Pancreas (tissue), 10 donors: ENCODE measurements at places on chromosomes 7 and 10.
A peak's percentile ranks its signal among the peaks of the same experiment; 100 is the strongest.

DNA sequence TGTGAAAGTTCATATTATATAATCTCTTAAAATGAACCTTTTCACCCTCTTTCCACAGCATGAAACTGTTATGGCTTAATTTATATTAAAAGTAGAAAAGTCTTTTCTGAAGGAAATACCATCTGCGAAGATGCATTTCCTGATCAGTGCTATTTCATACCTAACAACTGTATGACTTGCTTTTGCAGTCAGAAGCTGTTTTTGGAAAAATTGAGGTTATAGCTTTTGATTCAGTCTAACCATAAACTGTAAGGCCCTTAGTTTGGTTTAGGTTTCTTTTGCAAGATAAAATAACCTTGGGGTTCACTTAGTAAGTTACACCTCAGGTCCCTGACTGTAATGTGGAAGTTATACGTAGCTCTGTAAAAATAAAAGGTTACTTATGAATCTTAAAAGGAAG is 22.7 kb upstream of the PARP12 start:
- DNase-seq = no peak

GRCh38 chr10:44125879-44126278 is 259.0 kb downstream of the CXCL12 start:
- DNase-seq = no peak

DNA sequence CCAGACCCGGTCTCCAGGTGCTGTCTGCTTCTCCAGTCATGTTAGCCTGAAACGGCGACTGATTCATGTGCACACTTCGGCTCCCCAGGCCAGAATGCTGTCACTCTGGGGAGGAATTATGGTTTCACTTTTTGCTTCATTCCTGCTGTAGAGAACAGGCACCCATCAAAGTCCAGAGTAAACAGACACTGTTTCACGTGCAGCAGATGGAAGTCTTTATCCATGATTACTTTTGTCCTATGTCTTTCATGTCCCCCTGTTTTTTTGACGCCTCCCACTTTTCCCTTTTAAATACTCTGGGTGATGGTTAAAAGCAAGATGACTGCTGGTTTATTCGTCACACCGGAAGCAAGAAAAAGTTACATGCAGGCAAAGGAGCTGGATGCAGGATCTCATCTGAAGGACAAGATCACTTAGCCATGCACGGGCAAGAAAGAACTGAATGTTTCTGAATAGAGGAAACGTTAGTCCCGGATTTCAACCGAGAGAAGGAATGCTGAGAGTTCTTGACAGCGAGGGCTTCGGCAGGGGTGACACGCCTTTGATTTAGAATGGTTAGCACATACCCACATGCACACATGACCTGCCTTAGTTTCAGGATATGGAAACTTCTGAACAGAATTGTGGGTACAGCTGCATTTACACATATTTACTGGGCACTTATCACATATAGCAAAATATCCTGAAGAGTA is 250.0 kb upstream of the KLF6 start:
- DNase-seq = no peak

- no peak for DNase-seq
Observed at GRCh38 chr7:85516675-85517074, 329.8 kb upstream of the SEMA3D start.

DNA sequence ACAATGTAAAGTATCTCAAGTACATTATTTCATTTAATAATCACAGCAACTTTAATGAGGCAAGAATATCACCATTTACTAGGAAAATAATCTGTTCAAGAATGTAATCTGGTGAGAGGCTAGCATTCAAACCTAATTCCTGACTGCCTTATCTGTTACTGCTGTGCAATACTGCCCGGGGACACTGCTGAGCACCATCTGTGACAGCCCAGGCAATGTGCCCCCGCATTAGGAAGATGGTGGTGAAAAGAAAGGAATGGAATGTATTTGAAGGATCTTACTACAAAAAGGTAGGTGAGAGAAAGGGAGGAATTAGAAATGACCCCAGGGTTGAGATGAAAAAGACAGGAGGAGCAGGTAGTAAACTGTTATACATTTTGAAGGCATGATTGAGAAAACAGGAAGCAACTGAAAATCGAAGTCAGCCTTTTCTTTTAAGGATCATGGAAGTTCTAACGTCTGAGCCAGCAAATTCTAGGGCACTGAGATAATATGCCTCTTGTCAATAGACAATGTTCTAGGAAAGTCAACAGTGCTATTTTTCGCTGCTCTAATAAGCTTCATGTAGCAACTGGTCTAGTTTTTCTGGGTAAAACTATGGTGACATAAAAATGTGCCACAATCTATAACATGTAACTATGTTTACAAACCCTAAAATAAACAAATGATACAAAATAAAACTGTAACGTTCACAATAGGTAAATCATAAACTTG is 90.4 kb downstream of the ETV1 start:
- DNase-seq = no peak

GRCh38 chr7:76358481-76359110 is at the start of gene YWHAG:
Gene YWHAG (minus strand): TSS chr7:76358991. CDS start chr7:76358808, 183 bp downstream.
- DNase-seq = peak; percentile 98

GRCh38 chr10:118392761-118393160 is 50.6 kb upstream of the FAM204A start:
- DNase-seq = no peak

DNA sequence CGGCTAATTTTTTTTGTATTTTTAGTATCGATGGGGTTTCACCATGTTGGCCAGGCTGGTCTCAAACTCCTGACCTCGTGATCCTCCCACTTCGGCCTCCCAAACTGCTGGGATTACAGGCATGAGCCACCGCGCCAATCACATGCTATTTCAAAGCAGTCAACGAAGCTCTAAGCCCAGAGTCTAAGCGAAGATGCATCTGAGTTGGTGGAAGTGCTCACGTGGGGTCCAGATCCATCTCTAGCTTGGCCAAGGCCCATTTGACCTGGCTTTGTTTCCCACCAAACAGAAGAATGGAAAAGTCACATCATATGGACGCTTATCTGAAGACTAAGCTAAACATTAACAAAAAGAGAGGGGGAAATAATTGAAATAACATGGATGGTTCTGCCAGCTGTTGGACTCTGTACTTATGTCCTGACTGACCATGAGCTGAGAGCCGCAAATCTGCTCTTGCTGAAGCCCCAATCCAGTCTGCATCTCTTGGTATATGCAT is 3.8 kb upstream of the GTF2I start:
- DNase-seq = no peak

- DNase-seq = no peak
Observed at GRCh38 chr7:135147341-135147898, 452 bp upstream of the TMEM140 start.

DNA sequence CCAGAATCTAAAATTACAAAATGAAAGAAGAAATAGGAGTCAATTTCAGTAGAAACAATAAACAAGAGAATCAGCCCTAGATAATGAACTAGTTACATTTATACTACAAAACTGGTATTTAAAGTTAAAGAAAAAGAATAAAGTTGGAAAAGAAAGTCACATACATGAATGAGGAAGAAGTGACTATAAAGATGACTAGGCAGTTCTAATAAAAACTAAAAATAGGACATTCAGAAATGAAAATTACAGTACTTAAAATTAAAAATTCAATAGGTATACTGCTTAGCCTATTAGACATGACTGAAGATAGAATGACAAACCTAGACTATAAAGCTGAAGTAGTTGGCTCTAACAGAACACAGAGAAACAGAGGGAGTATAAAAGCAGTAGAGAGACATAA is 108.8 kb downstream of the AHR start:
- DNase-seq = no peak

DNA sequence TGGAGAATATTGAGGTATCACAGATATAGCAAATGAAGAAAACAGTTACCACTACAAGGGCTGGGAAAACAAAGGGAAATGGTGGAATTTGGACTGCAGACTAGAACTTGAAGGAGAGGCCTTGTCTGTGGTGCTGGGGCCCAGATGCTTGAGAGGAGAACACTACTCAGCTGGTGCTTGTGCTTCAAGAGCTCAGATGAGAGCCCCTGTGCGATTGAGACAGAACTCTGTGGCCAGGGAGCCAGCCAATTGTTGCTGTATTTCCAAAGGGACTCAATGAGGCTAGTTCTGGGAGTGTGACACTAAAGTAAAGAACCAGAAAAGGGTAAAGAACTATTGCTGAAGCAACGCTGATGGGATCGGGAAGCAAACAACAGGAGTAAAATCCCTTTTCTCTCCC is 406.5 kb upstream of the SEMA3D start:
- DNase-seq = no peak

- no peak for DNase-seq
Observed at GRCh38 chr7:46080595-46081159, 159.6 kb upstream of the IGFBP3 start.

DNA sequence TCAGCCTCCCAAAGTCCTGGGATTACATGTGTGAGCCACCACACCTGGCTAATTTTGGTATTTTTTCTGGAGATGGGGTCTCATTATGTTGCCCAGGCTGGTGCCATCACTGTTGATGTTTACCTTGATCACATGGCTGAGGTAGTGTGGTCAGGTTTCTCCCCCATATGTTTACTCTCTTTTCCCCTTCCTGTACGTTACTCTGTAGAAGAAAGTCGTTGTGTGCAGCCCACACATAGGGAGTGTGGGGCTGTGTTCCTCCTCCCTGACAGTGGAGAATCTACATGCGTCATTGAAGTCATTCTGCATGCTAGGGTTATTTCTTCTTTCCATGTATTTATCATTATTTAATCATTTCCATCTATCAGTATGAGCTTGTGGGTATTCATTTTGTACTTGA is 16.3 kb upstream of the ORAI2 start:
- DNase-seq = no peak

DNA sequence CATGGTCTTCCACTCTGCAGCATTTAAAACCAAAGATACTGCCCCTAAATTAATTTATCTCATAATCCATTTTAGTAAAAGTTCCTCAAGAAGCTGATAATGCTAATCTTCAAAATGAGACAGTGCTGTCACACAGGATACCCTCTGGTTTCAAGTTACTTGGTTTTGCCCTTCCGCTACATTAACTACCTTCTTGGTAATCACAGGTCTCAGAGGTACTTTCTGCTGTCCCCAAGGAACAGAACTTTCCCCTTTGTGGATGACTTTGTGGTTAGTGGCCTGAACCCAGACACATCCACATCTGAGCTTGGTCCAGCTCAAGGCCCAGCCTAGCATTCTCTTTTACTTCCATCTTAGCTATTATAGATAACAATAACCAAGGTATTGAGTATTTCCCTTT is 88.8 kb upstream of the TMEM26 start:
- DNase-seq = no peak

- DNase-seq = no peak
Observed at GRCh38 chr7:98613601-98614425, 3.3 kb upstream of the NPTX2 start.

DNA sequence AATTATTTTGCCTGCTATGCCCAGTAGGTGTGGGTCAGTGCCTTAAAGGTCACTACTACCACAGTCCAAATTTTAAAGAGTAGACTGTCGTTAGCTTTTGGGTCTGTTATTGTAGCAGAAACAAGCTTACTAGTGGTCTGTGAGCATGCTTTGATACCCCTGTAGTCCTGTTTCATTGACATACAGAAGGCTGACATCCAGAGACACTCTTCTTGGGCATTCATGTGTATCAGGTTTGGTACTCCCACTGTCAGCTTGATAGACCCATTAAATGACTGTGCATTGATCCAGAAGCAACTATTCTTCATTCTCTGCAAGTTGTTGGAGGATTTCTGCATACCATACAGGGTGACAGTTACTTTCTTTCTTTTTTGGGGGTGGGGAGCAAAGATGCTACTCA is 884.4 kb upstream of the CELF2 start:
- no peak for DNase-seq

DNA sequence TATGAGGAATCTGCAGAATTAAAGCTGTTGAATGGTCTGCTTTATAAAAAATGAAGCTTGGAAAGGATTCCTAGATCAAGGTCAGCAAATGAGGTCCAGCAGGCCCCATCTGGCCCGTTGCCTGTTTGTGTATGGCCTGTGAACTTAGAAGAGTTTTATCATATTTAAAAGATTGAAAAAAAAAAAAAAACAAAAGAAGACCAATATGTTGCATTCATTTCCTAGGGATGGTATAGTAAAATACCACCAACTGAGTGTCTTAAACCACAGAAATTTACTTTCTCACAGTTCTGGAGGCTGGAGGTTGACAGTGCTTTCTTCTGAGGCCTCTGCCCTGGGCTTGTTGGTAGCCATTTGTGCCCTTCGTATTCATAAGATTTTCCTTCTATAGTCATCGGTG is 109.2 kb downstream of the PPP1R3A start:
- no peak for DNase-seq

- DNase-seq = no peak
Observed at GRCh38 chr7:110373859-110374258, 717.1 kb upstream of the LRRN3 start.

DNA sequence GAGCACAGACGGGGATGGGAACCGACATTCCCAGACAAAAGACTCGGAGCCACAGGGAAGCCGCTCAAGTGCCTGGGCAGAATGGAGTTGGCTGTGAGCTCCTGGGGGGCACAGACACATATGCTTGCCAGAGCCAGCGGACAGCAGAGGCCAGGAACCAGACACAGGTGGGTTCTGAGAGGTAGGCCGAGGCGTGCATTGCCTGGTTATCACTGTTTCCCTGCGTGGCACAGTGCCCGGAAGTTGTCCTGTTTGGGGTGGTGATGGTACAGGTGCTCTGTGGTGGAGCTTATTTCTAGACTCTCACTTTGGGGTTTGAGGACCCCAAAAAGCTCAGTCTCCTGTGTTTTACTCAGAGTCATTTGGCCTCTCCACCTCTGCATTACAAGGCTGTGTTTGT is 2.5 kb downstream of the PALD1 start:
- peak; percentile 22 for DNase-seq

DNA sequence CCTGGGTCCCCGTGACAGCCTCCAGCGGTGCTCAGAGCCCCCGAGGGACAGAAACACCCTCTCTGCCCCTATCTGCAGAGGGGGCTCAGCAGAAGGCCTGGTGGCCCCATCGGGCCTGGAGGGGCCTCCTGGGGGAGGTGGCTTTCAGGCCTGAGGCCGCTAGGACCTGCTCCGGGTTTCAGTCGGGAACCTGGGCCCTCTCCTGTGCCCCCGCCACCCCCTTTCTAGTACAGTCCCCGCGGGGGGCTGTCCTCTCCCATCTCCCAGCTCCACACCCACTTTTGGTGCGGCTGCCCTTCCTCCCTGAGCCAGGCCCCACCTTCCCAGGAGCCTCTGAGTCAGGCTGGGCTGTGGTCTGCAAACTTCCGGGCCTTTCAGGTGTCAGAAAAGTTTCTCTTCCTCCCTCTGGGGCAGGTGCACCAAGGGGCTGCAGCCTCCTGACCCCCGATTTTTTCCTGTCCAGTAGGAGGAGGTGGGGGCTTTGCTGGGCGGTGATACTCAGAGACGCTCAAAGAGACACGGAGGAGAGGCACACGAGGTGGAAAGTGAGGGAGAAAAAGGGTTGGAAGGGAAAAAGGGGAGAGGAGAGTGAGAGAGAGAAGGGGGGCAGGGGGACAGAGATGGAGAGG is 692 bp downstream of the CARD11 start:
- DNase-seq = no peak

DNA sequence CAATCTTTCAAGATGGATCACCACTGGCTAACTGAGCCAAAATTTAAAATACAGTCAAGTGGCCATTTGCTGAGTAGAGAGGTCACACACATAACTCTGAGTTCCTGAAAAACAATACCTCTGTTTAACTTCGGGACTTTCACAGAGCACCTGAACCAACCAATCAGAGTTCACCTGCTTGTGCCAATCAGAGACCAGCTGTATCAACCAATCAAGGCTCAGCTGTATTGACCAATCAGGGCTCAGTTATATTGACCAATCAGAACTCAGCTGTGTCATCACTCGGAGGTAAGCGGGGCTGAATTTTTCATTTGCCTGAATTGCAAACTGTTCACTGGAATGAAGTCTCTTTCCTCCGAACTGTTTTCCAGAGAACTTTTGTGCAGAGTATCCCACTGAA is 10.0 kb upstream of the CPXM2 start:
- DNase-seq = no peak

GRCh38 chr10:132653721-132654120 is 116.1 kb downstream of the INPP5A start:
- no peak for DNase-seq
